ENCODE measurements at places on chromosomes 5 and 9. TPM values are rescaled to one million over a fixed set of nuclear protein-coding genes. Genes with fewer than 3 reads are reported as not detected.

Gene DNAJA1
- 36.6 TPM for total RNA-seq

Gene SKIC3
- 64.6 TPM for total RNA-seq

Gene OR13F1
- not detected for total RNA-seq

- H3K27me3 ChIP-seq, result no peaks in the 10 kb centered on the region
- no peak overlapping the region for H3K27ac ChIP-seq
- H3K4me1 ChIP-seq, result peaks cover 16% of the 10 kb centered on the region
- DNase-seq, result no peak
- H3K36me3 ChIP-seq, result no peaks in the 10 kb centered on the region
Measured at GRCh38 chr5:62143268-62144229, 162.5 kb upstream of the KIF2A start.

- H3K4me3 ChIP-seq, result no peak overlapping the region
- H3K27ac ChIP-seq, result no peak overlapping the region
- H3K4me1 ChIP-seq, result no peaks in the 10 kb centered on the region
- DNase-seq, result no peak
- H3K27me3 ChIP-seq, result no peaks in the 10 kb centered on the region
Measured at GRCh38 chr5:105619725-105620124, 2051.0 kb downstream of the EFNA5 start.

Measured in body of pancreas (tissue), 4 donors.